GM13977 (cell line): ENCODE measurements at places on chromosomes 16 and 17.
A peak's percentile ranks its signal among the peaks of the same experiment; 100 is the strongest.

GRCh38 chr17:40483679-40484078 lies 17.7 kb downstream of the TNS4 start:
- no peak for DNase-seq

DNA sequence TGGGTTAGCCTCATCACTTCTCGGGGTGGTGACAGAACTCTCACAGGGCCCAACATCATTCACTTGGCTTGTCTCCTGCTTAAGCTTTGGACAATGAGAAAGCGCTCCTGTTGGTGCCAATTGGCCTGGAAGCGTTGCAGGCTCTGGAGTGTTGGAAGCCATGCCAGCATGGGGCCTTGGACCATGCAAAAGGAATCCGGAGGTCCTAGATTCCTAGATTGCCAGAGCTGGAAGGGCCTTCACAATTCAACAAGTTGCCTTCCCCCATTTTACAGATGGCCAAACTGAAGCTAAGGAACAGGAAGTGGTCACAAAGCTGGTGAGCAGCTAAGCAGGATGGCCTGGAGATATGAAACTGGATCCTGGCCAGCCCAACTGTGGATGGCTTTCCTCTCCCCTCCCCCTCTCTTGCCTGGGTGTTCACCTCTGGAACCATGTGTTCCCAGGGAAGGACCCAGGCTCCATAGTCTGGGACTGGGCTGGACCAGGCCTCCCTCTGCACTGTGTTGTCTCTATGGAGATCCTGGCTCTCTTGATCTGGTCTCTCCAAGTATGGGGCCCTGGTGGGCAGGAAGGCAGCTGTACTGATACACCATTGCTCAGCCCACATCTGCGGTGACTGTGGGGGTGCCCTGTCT lies 6.0 kb upstream of the IGFBP4 start:
- no peak for DNase-seq

- no peak for DNase-seq
These were observed 427 bp downstream of the PPP1R1B start for GRCh38 chr17:39627047-39627711.

GRCh38 chr17:77810536-77810935 lies 148.0 kb upstream of the TNRC6C start:
- no peak for DNase-seq

- no peak for DNase-seq
These were observed 76.2 kb downstream of the CHD9 start for GRCh38 chr16:53131050-53131362.

GRCh38 chr16:69941251-69942098 lies 9.7 kb upstream of the CLEC18A start:
- DNase-seq = no peak

- DNase-seq = peak; percentile 94
These were observed 141.0 kb upstream of the CIBAR2 start for GRCh38 chr16:85253084-85253941.

DNA sequence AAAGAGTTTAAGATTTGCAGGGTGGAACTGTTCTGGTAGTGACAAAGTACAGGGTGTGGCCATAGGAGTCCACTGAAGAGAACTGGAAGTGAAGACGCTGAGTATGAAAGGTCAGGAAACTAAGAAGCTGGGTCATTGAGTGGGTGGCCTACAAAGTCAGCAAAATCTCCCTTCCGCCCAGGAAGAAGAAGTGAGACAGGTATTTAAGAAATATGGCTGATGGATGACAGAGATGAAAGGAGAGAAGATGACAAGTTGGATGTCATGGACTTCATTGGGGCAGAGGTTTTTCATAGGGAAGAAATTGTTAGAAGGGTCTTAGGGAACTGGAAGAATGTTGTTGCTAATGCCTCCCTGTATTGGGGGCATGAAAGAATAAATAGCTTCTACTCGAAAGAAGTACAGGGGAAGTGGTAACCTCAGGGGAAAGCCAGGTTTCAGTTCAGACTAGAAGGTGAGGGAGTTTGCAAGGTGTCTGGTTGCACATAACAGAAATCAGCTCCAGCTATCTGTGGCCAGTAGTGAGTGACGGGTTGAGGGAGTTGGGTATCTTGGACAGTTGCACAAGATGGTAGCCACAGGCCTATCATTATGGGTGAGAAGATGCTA lies 33.6 kb upstream of the MED13 start:
- DNase-seq = peak; percentile 52
